ENCODE measurements at places on chromosomes 13 and 19.
A peak's percentile ranks its signal among the peaks of the same experiment; 100 is the strongest.

DNA sequence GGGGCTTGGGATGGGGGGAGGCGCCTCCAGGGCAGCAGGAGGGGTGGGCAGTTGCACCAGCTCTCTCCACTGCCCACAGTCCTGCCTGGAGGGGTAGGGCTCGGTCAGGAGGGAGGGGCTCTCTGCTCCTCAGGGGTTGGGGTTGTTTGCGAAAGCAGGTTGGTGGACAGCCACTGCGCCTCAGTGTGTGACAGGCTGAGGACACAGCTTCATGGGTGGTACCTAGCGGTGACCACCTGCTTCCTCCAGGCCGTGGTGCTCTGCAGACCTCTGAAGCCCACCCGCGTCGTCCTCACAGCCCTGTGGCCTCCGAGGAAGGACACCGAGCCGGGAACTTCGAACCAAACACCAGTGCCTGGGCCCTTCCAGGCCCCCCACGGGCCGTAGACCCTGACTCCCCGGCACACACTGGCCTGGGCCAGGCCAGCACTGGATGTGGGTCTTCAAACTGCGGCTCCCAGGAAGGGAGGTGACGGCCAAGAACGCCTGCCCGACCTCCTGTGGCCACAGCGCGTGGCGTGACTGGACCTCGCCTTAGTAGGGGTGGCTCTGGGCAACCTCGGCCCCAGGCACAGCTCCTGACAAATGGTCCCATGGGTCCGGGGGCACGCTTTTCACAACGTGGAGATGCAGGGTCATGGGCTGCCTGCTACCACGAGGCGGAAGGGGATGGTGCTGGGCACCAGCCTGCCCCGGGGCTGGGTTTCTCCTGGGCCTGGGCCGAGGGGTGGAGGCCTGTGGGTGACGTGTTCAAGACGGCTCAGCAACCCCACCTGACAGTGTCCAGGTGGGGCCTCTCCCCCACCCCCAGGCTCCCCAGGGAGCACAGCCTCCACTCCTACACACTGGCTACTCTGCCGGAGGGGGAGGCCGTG, 173.2 kb downstream of the KDM4B start:
- DNase-seq = no peak

DNA sequence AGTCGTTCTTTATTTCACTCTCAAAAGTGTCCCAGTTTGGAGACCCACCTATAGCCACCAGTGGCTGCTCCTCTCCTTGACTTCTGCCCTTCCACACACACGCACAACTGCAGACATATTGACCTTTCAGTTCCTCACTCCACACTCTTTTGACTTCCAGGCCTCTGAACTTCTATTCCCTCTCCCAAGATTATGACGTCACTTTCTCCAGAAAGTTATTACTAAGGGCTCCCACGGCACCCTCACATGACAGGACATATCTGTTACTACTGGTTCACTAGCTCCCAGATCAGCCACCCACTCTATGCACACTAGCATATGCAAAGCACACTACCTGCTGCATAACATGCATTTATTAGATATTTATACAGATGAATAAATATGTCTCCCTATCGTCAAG, 45.9 kb downstream of the XPO4 start:
- no peak for DNase-seq

DNA sequence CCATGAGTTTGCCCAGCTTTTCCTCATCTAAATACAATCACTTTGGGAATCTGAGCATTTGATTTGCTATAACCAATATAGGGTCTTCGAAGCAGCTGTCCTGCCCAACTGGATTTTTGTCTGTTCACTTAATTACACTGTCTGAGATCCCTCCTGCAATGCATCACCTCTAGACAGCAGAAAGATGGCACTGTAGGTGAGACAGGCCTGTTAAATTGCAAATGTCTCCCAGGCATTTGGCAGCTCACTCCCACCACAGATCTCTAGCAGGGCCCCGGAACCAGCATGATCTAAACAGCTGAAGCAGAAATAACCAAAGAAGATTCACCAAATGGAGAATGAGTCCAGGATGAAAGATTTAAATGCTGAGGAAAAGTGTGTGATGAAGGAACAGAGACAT, 41.9 kb upstream of the SERPINE3 start:
- DNase-seq = no peak

DNA sequence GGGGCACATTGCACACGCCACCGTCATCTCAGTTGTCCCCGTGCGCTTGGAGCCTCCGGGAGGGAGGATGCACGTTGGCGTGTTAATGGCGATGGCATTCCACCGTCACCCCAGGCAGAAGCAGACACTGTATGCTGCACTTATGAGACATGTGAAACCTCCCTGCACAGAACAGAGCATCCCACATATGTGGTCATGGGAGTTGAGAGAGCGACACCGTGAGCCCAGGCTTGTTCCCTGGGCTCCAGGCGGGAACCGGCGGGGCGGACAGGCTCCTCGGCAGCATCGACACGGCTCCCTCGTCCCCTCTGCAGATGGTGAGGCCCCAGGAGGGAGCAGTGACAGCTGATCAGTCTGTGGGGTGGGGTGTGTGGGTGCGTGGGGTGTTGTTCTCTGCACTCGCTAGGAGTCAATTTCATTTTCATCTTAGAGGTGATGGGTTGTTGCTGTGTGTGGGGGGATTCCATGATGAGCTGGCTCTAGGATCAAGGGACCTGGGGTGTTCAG, 40.4 kb downstream of the CRTC1 start:
- no peak for DNase-seq

GRCh38 chr13:74046431-74046830, 87.8 kb downstream of the KLF12 start:
- no peak for DNase-seq

DNA sequence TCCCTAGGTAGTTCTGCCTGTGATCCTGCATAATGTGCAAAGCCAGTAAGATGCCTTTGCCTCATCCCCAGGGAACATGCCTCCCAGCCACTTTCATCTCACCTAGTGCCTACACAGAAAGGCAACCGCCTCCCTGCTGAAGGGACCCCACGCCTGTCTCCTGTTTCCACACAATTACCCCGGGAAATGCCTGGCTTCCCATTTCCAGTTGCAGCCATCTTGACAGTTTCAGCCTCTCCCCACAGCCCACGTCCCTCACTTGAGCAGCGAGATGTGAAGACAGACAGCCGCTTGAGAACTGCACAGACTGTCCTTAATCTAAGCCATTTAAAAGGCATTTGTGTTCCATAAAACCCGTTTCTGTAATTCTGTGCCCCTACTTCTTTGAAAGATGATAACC, 4.7 kb upstream of the UQCRFS1 start:
- DNase-seq = no peak

DNA sequence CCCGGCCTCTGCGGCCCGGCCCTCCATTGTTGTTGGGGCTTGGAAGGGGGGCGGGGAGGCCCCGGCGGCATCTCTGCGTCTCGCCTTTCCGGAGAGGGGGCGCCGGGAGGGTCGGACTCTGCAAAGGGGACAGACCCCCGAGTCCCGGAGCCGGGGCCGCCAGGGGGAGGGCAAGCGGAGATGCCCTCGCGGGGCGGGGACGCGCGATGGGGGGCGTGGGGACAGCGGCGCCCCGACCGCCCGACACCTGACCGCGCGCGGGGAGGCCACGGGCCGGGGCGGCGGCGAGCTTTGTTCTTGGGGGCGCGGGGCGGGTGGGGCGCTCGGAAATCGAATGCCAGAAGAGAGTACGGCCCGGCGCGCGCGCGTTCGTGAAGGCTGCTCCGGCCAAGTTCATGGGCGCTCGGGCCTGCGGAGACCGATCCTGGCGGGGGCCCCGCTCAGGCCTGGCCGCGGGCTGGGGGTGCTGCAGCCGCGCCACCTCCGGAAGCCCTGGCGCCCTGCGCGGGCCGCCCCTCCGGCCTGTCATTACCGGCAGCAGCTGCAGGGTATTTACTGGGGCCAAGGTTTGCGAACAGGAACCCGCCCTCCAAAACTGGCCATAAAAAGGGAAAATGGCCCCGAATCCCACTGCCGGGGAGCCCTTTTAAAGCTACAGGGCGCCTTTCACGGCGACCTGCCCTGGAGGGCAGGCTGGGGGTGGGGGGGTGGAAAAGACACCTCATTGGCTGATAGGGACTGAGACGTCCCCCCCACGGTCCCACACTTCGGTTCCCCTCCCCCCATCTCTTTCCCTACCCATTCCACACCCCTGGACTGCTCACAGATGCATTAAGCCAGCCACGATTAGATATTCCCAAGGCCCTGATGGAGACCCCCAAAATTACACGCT, 11.1 kb upstream of the NANOS3 start:
- DNase-seq = no peak

GRCh38 chr13:28819046-28819730, 951 bp upstream of the MTUS2 start:
- DNase-seq = no peak

DNA sequence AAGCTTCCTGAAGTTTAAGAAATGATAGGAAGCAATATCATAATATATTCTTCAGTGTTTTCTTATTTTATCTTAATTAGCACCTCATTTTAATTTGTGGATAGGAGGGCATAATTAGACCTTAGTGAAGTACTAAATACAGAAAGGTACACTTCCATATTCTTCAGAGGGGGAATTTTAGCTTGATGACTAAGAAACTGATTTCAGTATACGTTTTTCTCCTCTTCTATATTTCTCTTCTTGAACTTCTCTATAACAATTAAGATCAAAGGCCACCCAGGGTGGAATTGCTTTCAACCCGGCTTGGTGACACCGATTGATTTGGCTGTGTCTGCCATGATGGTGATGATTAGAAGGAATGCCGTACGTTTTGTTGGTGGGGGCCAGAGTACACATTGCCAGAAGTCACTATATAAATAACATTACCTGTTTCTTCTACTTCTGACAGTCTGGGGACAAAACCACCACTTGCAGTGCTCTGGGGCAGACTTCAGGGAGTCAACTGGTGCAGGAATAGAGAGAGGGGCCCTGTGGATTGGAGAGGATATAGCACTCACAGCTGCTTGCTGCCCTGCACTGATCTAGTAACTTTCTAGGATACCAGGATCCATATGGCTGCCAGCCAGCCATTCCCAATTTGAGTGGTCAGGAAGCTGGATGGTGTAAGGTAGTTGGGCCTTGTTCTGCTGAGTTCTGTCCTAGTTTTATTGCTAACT, 73.8 kb downstream of the SPATA13 start:
- no peak for DNase-seq

GRCh38 chr13:26050568-26051230, 1.1 kb downstream of the SHISA2 start:
- DNase-seq = no peak

DNA sequence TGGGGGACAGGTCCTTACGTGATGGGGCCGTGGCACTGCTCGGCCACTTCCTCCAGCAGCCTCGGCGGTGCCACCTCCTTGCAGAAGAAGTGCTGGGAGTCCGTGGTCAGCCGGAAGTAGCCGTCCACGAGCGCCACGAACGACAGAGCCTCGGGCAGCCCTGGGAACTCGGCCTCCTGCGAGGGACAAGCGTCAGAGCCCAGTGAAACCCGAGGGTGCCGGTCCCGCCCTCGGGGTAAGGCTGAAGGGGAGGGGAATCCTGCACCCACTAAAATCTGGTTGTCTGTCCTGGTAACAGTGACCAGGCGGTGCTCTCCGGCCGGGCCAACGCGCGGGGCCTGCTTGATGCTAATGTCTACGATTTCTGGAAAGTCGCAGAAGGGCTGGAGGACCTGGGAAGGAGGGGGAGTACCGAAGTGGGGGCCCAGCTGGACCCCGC, 6.4 kb downstream of the JAK3 start:
- no peak for DNase-seq

DNA sequence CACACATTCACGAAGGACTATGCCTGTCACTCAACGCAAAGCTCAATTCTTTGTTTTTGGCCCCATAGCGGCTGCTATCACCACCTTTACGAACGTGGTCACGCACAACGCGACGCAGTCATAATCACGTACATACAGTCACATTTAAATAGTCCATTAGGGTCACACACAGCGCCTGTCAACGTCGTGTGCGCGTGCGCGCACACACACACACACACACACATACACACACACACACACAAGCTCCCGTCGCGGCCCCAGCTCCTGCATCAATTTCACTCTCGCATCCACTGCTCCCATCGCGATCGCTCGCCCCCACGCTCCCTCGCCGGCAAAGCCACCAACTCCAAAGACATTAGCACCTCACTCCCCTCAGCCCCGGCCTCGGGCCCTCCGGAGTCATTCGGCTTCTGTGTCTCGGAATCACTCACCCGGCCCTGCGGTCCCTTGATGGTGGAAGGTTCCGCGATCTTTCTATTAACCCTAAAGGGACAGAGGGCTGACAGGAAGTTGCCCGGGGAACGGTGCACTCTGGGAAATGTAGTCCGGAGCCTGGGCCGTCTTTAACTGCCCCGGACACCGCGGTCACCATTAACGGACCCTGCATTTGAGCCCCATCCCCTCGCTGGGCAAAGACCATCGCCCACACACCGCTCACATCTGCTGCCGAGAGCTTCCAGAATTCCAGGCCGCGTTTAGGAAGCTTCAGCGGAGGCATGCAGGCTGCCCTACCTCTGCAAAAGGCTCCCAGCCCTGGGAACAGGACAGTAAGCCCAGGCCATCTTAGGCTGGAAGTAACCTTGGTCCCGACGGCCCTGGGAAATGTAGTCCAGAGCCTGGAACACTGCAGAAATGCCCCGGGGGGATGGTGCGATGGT, at the start of gene ZNF790:
ZNF790 (minus strand) TSS at position 482 of the 878 bp plus-strand sequence. CDS start 12,768 bp downstream, outside the sequence.
- DNase-seq = peak; percentile 88

DNA sequence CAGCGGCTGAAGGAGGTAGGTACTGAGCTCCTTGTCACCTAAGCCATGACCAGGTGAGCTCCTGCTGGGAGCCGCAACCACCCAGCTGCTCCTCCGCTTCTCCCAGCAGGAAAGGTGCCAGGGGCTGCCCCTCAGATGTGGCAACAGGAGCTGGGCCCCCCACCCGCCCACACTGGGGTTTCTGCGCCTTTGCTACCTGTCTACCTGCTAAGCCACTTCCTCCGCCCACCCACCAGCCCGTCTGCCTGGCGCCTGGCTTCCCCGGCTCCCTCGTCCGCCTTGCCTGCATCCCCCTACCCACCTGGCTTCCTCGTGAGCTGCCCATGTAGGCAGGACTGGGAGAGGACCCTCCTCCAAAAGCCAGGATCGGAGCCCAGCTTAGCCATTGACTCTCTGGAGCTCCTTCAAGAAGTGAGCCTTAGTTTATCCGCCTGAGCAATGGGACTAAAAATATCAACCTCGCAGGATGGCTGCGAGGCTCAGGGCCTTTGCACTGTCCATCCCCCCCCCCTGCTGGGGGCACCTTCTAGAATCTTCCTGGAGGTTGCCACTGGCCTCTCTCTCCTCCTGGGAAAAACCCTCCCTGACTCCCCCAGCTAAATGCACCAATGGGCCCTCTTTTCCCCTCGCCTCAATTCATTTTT, 55.8 kb upstream of the KLF2 start:
- DNase-seq = no peak

- DNase-seq = no peak
Observed at GRCh38 chr19:13783565-13784500, 9.6 kb downstream of the C19orf53 start.

DNA sequence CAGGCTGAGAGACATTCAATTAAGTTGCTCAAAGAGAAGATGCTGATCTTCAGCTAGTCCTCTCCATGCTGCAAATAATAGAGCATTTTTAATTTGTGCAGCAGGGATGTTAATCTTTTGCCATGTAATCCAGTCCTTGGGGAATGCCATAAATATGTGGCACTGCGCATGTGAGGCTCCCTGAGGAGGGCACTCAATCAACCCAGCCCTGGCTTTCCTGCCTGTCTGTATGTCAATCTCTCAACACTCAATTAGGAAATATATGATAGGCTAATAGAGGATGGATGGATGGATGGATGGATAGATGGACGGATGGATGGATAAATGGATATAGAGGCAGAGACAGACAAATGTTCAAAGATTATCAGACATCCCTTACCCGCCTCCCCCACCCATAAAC, 31.6 kb upstream of the POP4 start:
- no peak for DNase-seq
